IPS DF 6.9 (cell line): ENCODE measurements at places on chromosomes 2 and 18.

GRCh38 chr2:158578703-158579330 is 122.1 kb downstream of the PKP4 start:
- H3K36me3 ChIP-seq: no peaks in the 10 kb centered on the region
- H3K27me3 ChIP-seq: no peaks in the 10 kb centered on the region
- DNase-seq: no peak

- no peak overlapping the region for H3K4me3 ChIP-seq
- no peak for DNase-seq
- no peaks in the 10 kb centered on the region for H3K36me3 ChIP-seq
- no peak overlapping the region for H3K27ac ChIP-seq
Observed at GRCh38 chr18:46343931-46344372, 239.8 kb downstream of the HAUS1 start.

DNA sequence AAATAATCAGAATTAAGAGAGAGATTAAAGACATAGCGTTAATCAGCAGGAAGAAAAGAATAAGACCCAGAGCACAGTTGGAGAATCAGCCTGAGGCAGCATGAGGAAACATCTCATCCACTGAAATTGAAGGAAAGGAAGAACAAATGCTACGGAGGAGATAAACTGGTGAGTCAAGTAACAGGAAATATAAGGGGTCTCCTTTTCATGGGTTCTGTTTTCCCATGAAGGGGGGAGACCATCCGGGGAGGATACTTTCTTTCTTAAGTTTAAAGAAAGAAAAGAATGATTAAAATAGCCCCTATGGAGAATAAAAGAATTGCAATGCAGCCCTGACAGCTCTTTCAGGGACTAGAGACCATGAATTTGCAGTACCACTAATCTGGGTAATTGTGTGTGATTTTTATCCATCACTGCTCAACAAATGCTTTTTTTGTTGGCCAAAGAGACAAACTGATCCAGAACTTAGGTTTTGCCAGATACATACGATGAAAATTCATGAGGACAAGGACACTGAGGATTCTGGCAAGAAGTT is 17.7 kb downstream of the ROCK2 start:
- H3K4me1 ChIP-seq: no peaks in the 10 kb centered on the region
- no peak for DNase-seq
- H3K36me3 ChIP-seq: no peaks in the 10 kb centered on the region
- no peak overlapping the region for H3K4me3 ChIP-seq

- H3K36me3 ChIP-seq: no peaks in the 10 kb centered on the region
- no peaks in the 10 kb centered on the region for H3K27me3 ChIP-seq
- no peak overlapping the region for H3K27ac ChIP-seq
Observed at GRCh38 chr2:71210292-71210691, 16.6 kb downstream of the PAIP2B start.

GRCh38 chr2:188297978-188298377 is 6.3 kb downstream of the GULP1 start:
- DNase-seq: no peak
- no peak overlapping the region for H3K4me3 ChIP-seq
- no peaks in the 10 kb centered on the region; the same call in 1 of the 2 replicates for H3K36me3 ChIP-seq
- no peaks in the 10 kb centered on the region for H3K27me3 ChIP-seq

GRCh38 chr2:201754717-201755415 is 25.9 kb downstream of the ALS2 start:
- H3K4me3 ChIP-seq: no peak overlapping the region
- H3K27ac ChIP-seq: no peak overlapping the region
- H3K27me3 ChIP-seq: no peaks in the 10 kb centered on the region
- no peak for DNase-seq
- no peaks in the 10 kb centered on the region for H3K4me1 ChIP-seq

DNA sequence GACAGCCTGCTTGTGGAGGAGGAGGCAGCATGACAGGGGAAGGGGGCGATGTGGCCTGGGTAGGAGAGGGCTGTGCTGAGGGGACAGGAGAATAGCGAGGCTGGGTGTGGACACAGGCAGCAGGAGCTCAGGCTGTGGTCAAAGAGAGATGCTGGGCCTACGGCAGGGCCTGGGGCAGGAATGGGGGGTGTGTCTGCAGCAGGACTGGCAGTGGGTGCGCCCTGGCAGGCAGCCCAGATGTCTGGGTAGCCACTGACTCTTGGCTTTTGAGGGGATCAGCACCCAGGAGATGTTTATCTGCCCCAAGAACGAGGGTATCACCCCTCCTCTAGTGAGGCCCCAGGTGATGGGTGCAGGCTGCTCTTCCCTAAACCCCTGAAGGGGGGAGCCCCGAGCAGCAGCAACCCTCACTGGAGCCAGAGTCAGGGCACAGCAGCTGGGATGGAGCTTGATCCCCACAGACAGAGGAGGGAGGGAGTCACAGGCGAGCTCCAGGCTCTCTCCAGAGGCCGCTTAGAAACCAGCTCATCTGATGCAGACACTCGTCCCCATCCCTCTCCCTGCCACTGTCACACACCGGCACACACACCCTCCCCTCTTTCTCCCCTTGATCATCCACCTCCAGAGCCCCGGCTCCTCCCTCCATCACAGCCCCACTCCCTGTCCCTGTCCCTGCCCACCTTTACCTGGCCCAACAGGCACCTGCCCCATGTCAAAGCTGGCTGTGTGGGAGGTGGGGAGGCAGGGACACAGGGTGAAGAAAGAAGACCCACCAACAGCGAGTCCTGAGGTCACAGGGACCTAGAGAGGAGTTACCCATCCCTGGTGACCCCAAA is 29.8 kb upstream of the TNS1 start:
- no peak overlapping the region for H3K27ac ChIP-seq

- H3K27me3 ChIP-seq: no peaks in the 10 kb centered on the region
- no peaks in the 10 kb centered on the region for H3K36me3 ChIP-seq
- DNase-seq: no peak
- H3K4me1 ChIP-seq: no peaks in the 10 kb centered on the region
Observed at GRCh38 chr2:116718451-116718850, 1096.0 kb upstream of the DDX18 start.

- H3K4me1 ChIP-seq: no peaks in the 10 kb centered on the region
- H3K36me3 ChIP-seq: no peaks in the 10 kb centered on the region
Observed at GRCh38 chr2:168941297-168941696, 40.2 kb downstream of the G6PC2 start.

- DNase-seq: no peak
- no peaks in the 10 kb centered on the region for H3K4me1 ChIP-seq
- no peak overlapping the region for H3K4me3 ChIP-seq
- no peaks in the 10 kb centered on the region for H3K27me3 ChIP-seq
- H3K27ac ChIP-seq: no peak overlapping the region
Observed at GRCh38 chr2:23359631-23360567, 25.1 kb upstream of the KLHL29 start.

DNA sequence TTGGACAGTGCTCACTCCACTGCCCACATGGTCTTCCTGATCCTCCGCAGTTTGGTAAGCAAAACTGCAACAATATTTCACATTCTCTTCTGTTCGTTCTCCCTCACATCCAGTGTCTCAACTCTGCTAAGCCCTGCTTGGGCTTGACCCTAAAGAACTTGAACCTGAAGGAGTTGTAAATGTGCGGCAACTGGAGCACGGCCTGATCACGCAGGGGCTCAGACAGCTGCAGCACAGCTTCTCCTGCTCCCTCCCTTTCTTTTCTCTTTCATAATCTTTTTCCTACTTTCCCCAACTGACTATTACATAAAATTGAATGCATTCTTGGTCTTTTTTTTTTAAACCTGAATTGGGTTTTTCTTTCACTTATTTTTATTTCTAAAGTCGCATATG is 10.2 kb downstream of the CYRIA start:
- no peak overlapping the region for H3K4me3 ChIP-seq
- H3K36me3 ChIP-seq: no peaks in the 10 kb centered on the region
- DNase-seq: no peak
- no peaks in the 10 kb centered on the region for H3K4me1 ChIP-seq
- no peaks in the 10 kb centered on the region for H3K27me3 ChIP-seq

DNA sequence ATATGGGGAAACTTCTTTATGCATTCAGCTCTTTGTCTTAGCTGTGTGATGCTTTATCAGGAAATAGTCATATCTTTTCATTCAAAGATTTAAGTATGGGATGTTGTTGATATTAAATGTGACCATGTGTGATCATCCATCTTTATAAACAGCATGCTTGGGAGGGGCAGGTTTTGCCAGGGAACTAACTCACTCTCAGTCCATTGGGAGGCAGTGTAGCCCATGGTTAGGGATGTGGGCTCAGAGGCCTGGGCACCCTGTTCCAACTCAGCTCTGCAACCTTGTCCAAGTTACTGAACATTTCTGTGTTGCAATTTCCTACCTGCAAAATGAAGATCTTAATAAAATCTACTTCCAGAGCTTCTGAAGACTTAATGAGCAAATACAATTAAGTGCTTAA is 92.0 kb upstream of the BCL2L11 start:
- no peak for DNase-seq
- H3K27me3 ChIP-seq: no peaks in the 10 kb centered on the region
- H3K4me1 ChIP-seq: no peaks in the 10 kb centered on the region
- H3K27ac ChIP-seq: no peak overlapping the region
- no peaks in the 10 kb centered on the region for H3K36me3 ChIP-seq
- no peak overlapping the region for H3K4me3 ChIP-seq

DNA sequence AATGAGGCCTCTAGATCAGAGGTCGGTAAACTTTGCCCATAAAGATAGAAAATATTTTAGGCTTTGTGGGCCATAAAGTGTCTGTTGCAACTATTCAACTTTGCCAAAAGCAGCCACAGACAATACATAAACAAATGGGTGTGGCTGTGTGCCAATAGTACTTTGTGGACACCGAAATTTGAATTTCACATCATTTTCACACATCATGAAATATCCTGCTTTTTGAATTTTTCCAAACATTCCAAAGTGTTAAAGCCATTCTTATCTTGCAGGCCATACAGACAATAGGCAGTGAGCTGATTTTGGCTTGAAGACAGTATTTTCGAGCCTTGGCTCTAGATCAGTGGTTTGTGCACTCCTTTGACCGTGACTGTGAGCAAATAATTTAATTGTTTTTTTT is 51.1 kb upstream of the EPC2 start:
- H3K27ac ChIP-seq: no peak overlapping the region
- H3K27me3 ChIP-seq: no peaks in the 10 kb centered on the region; the same call in 1 of the 2 replicates
- no peak for DNase-seq

DNA sequence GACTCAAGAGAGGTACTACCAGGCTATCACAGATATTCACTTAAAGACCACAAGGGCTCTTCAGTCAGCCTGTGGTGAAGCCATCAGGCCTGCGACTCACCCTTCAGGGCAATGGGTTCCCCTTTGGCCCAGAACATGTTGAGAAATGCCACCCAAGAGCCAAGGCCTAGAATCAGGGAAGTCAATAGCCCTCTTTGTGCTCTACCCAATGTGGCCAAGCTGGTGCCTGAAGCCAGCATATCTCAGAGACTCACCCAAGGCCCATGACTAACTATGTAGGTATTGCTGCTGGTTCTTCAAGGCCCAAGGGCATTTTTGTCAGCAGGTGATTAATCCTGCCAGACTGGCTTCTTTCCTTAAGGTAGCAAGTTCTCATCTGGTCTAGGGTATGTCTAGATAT is 338.9 kb upstream of the SETBP1 start:
- no peaks in the 10 kb centered on the region for H3K4me1 ChIP-seq
- DNase-seq: no peak
- H3K4me3 ChIP-seq: no peak overlapping the region
- H3K27ac ChIP-seq: no peak overlapping the region
- no peaks in the 10 kb centered on the region for H3K36me3 ChIP-seq

GRCh38 chr2:203631068-203631757 is 75.2 kb upstream of the CD28 start:
- H3K27ac ChIP-seq: no peak overlapping the region
- H3K4me3 ChIP-seq: no peak overlapping the region
- DNase-seq: no peak
- H3K36me3 ChIP-seq: no peaks in the 10 kb centered on the region

GRCh38 chr2:98376996-98377395 is 30.7 kb downstream of the CNGA3 start:
- no peaks in the 10 kb centered on the region for H3K4me1 ChIP-seq
- no peak for DNase-seq
- no peak overlapping the region for H3K4me3 ChIP-seq
- H3K27ac ChIP-seq: no peak overlapping the region

GRCh38 chr2:128445523-128445900 is 126.8 kb upstream of the HS6ST1 start:
- no peak for DNase-seq
- H3K4me3 ChIP-seq: no peak overlapping the region
- no peak overlapping the region for H3K27ac ChIP-seq
- H3K36me3 ChIP-seq: no peaks in the 10 kb centered on the region
- no peaks in the 10 kb centered on the region for H3K27me3 ChIP-seq

GRCh38 chr2:26605999-26606846 is 34.9 kb downstream of the CIB4 start:
- H3K4me3 ChIP-seq: no peak overlapping the region
- no peaks in the 10 kb centered on the region for H3K27me3 ChIP-seq
- H3K27ac ChIP-seq: no peak overlapping the region
- DNase-seq: no peak
- H3K36me3 ChIP-seq: no peaks in the 10 kb centered on the region

DNA sequence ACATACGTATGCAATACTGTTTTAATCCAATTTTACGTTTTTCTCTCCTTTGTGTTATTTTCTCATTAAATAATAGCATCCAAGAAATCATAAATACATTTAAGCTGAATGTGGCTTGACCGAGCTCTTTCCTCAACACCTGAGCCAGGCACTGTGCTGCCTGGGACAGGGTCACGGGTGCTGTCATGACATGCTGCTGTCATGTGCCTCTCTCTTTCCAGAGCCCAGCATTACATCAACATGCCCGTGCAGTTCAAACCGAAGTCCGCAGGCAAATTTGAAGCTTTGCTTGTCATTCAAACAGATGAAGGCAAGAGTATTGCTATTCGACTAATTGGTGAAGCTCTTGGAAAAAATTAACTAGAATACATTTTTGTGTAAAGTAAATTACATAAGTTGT is 94.1 kb upstream of the LDLRAD4 start:
- H3K36me3 ChIP-seq: peaks cover 3% of the 10 kb centered on the region; the same call in 1 of the 2 replicates
- no peak overlapping the region for H3K27ac ChIP-seq
- no peaks in the 10 kb centered on the region for H3K4me1 ChIP-seq
- DNase-seq: no peak
- no peaks in the 10 kb centered on the region for H3K27me3 ChIP-seq

- H3K27me3 ChIP-seq: no peaks in the 10 kb centered on the region
- no peaks in the 10 kb centered on the region; the same call in 1 of the 2 replicates for H3K4me1 ChIP-seq
- no peak overlapping the region for H3K27ac ChIP-seq
- no peak overlapping the region for H3K4me3 ChIP-seq
- H3K36me3 ChIP-seq: no peaks in the 10 kb centered on the region
Observed at GRCh38 chr2:97717613-97717995, 4.2 kb downstream of the ZAP70 start.

GRCh38 chr18:8536231-8536630 is 73.0 kb upstream of the RAB12 start:
- no peaks in the 10 kb centered on the region for H3K36me3 ChIP-seq
- no peaks in the 10 kb centered on the region for H3K27me3 ChIP-seq
- no peak for DNase-seq
- H3K4me1 ChIP-seq: no peaks in the 10 kb centered on the region
- no peak overlapping the region for H3K27ac ChIP-seq

- no peak for DNase-seq
- H3K27ac ChIP-seq: no peak overlapping the region
- no peaks in the 10 kb centered on the region for H3K27me3 ChIP-seq
- H3K4me1 ChIP-seq: peaks cover 1% of the 10 kb centered on the region; the same call in 1 of the 2 replicates
- no peaks in the 10 kb centered on the region for H3K36me3 ChIP-seq
- no peak overlapping the region for H3K4me3 ChIP-seq
Observed at GRCh38 chr2:220215785-220216184, 588.4 kb downstream of the SLC4A3 start.

GRCh38 chr2:190318514-190318913 is 1.1 kb downstream of the HIBCH start:
- no peak overlapping the region for H3K4me3 ChIP-seq
- H3K27ac ChIP-seq: no peak overlapping the region
- H3K27me3 ChIP-seq: no peaks in the 10 kb centered on the region
- no peaks in the 10 kb centered on the region for H3K4me1 ChIP-seq
- H3K36me3 ChIP-seq: no peaks in the 10 kb centered on the region
- no peak for DNase-seq

- H3K27ac ChIP-seq: no peak overlapping the region
- no peak for DNase-seq
- H3K36me3 ChIP-seq: no peaks in the 10 kb centered on the region
- no peaks in the 10 kb centered on the region for H3K4me1 ChIP-seq
Observed at GRCh38 chr2:210215120-210215519, 10.1 kb downstream of the ACADL start.
